ENCODE measurements at places on chromosomes 12 and 14.

- H3K4me1 ChIP-seq: peaks cover 2% of the 10 kb centered on the region
- H3K27me3 ChIP-seq: no peaks in the 10 kb centered on the region
- H3K36me3 ChIP-seq: no peaks in the 10 kb centered on the region
- no peak overlapping the region for H3K4me3 ChIP-seq
These were observed 330.8 kb downstream of the SOX5 start for GRCh38 chr12:23618718-23619117.

GRCh38 chr14:70317969-70318634 is 41.4 kb downstream of the COX16 start:
- no peaks in the 10 kb centered on the region for H3K27me3 ChIP-seq
- no peak overlapping the region for H3K27ac ChIP-seq
- H3K4me3 ChIP-seq: no peak overlapping the region
- DNase-seq: peak; percentile 60
- H3K36me3 ChIP-seq: no peaks in the 10 kb centered on the region

GRCh38 chr12:202081-202731 is 11.8 kb downstream of the SLC6A12 start:
- peaks cover 43% of the 10 kb centered on the region for H3K27me3 ChIP-seq
- DNase-seq: no peak
- H3K36me3 ChIP-seq: no peaks in the 10 kb centered on the region
- H3K4me1 ChIP-seq: peaks cover 16% of the 10 kb centered on the region
- H3K27ac ChIP-seq: no peak overlapping the region

GRCh38 chr14:94175011-94175745 is 1.1 kb downstream of the PPP4R4 start:
- H3K4me3 ChIP-seq: peak overlapping the region; percentile 70
- no peak overlapping the region for H3K27ac ChIP-seq
- no peaks in the 10 kb centered on the region for H3K36me3 ChIP-seq

DNA sequence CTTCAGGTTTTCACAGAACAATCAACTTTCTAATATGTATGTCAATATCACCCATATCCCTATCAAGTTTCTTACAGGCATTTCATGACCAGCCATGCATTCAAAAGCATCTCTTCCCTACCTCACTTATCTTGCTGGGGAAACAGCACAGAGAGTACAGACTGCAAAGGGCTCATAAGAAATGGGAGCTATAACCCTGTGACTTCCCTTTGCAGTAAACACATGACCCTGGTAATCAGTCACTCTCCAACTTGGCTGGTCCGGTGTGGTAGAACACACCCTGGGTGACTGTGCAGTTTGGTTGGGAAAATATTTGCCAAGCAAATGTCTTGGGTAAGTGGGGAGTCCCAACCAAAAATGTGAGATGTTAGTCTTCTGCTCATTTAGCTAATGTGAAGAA is 49.4 kb upstream of the TMCC3 start:
- H3K27me3 ChIP-seq: no peaks in the 10 kb centered on the region
- H3K4me1 ChIP-seq: peaks cover 1% of the 10 kb centered on the region
- H3K27ac ChIP-seq: no peak overlapping the region

DNA sequence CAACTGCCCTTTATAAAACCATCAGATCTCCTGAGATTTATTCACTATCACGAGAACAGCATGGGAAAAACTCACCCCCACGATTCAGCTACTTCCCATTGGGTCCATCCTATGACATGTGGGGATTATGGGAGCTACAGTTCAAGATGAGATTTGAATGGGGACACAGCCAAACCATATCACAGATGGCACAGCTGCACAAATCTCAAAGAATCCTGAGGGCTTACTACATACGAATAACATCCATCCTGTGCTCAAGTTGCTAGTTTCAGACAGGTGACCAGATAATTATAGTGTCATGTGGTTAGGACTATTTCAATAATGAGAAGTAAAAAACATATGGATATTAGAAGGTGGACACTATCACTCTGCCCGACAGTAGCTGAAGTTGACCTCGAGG is 211.2 kb downstream of the NUAK1 start:
- H3K27ac ChIP-seq: no peak overlapping the region
- no peaks in the 10 kb centered on the region for H3K27me3 ChIP-seq
- H3K4me3 ChIP-seq: no peak overlapping the region

GRCh38 chr12:14408208-14408607 is 42.7 kb downstream of the ATF7IP start:
- H3K4me3 ChIP-seq: no peak overlapping the region
- H3K27ac ChIP-seq: no peak overlapping the region
- DNase-seq: no peak

GRCh38 chr14:30275604-30276003 is 283.4 kb upstream of the G2E3 start:
- no peak overlapping the region for H3K27ac ChIP-seq
- H3K4me1 ChIP-seq: peaks cover 9% of the 10 kb centered on the region
- H3K4me3 ChIP-seq: no peak overlapping the region
- no peak for DNase-seq

GRCh38 chr14:97224016-97224415 is 426.8 kb downstream of the VRK1 start:
- DNase-seq: no peak
- peaks cover 11% of the 10 kb centered on the region for H3K4me1 ChIP-seq
- no peak overlapping the region for H3K4me3 ChIP-seq
- H3K27me3 ChIP-seq: no peaks in the 10 kb centered on the region

DNA sequence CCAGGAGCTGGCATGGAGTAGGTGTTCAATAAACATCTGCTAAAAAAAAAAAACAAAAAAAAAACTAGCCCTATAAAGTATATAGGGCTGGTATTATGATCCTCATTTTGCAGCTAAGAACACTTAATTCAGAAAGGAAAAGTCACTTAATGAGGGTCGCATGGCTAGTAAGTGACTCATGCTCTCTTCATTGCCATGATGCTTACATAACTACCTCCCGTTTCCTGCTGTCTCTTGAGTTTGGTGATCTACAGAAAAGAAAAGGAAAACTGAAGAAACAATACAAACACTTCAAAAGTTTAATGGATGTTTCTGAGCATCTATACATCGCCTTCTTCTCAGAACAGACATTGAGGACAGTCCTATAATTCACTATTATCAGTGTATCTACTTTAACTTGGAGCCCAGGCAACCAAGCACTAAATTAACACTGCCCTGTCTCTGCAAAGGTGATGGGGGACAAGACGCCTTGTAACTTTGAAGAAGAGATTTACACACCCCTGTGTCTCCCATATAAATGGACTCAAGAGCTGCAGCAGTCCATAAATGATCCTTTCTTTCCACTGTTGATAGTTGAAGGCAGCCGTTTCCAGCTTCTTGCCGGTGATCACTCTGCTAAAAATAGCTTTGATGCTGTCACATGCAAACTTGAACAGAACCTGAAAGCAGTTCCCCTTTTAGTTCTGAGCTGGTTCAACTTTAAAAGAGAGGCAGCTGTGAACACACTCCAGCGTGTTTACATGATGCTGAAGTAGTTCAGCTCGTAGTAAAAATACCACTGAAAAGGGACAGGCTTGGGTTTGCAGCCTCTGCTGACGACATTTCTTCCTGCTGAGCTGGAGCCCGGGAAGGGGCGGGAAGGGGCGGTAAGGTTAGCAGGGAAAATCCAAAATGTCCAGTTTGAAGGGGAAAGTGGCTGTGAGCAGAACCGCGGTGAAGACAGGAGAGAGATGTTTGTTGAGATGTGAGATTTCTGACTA is 113.3 kb downstream of the FOXN3 start:
- H3K27me3 ChIP-seq: no peaks in the 10 kb centered on the region
- no peaks in the 10 kb centered on the region for H3K36me3 ChIP-seq
- no peak overlapping the region for H3K27ac ChIP-seq
- peaks cover 11% of the 10 kb centered on the region for H3K4me1 ChIP-seq
- DNase-seq: no peak

DNA sequence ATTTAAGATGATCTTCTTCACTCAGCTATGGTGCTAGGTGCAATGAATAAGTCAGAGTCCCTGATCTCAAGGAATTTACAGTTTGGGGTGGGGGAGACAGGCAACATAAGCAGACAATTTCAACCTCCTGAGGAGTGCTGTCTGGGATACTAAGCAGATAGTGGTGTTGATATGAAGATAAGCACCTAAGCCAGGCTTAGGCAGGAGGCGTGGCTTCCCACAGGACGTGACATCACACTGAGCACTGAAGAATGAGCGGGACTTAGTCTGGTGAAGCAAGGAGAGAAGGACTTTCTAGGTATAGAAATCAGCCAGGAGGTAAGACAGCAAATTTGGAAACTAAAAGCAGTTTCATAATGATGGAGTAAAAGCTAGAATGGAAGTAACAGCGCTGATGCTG is 6.8 kb downstream of the PRPH start:
- H3K27ac ChIP-seq: no peak overlapping the region
- H3K4me1 ChIP-seq: peaks cover under 1% of the 10 kb centered on the region
- DNase-seq: no peak
- H3K36me3 ChIP-seq: no peaks in the 10 kb centered on the region
- peaks cover 17% of the 10 kb centered on the region for H3K27me3 ChIP-seq

DNA sequence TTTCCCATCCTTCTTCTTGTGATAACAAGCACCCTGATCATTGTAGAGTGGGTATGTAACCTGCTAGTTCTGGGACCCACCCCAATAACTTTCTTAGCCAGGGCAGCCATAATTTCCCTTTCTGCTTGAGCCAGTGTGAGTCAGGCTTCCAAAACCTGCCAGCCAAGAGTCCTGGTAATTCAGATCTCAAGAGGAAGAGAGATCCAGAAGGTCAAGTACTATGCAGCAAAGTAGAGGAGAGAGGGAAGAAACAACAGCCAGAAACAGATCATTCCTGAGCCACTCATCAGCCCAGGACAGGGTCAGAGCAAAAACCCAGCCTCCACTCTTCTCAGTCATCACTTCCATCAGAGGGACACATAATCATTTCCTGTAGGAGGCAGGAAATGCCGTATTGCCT is 182.0 kb downstream of the DICER1 start:
- DNase-seq: no peak
- H3K36me3 ChIP-seq: no peaks in the 10 kb centered on the region
- H3K27me3 ChIP-seq: peaks cover 7% of the 10 kb centered on the region
- H3K27ac ChIP-seq: no peak overlapping the region

DNA sequence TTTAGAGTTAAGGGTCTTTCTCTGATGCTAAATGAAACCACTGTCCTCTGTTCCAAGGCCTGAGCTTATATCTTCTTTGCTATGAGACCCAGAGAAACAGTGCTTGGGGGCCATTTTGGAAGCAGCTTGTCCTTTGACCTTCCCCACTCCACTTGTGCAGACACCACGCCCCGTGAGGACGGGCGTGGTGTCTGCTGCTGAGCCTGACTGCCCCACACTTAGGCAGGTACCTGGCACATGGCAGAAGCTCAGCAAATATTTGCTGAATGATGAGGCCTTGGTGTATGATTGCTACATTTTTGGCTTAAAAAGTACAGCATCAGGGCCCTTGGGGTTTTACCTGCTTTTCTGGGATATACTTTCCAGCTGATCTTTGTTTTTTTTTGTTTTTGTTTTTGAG is 69.9 kb downstream of the RASSF3 start:
- peaks cover 10% of the 10 kb centered on the region for H3K4me1 ChIP-seq
- no peaks in the 10 kb centered on the region for H3K36me3 ChIP-seq
- no peak overlapping the region for H3K27ac ChIP-seq
- H3K27me3 ChIP-seq: no peaks in the 10 kb centered on the region

GRCh38 chr12:4282892-4283511 is 9.4 kb downstream of the CCND2 start:
- peaks cover 47% of the 10 kb centered on the region for H3K4me1 ChIP-seq
- no peaks in the 10 kb centered on the region for H3K27me3 ChIP-seq
- peaks cover 100% of the 10 kb centered on the region for H3K36me3 ChIP-seq
- H3K4me3 ChIP-seq: no peak overlapping the region
- H3K27ac ChIP-seq: no peak overlapping the region

- no peaks in the 10 kb centered on the region for H3K36me3 ChIP-seq
- H3K4me3 ChIP-seq: no peak overlapping the region
- no peak for DNase-seq
- peaks cover 2% of the 10 kb centered on the region for H3K4me1 ChIP-seq
These were observed 47.1 kb upstream of the ATXN7L3B start for GRCh38 chr12:74490390-74491064.

- no peak overlapping the region for H3K4me3 ChIP-seq
- no peaks in the 10 kb centered on the region for H3K36me3 ChIP-seq
- DNase-seq: no peak
- no peaks in the 10 kb centered on the region for H3K27me3 ChIP-seq
- no peak overlapping the region for H3K27ac ChIP-seq
These were observed 57.8 kb downstream of the GALNT16 start for GRCh38 chr14:69317780-69318179.

DNA sequence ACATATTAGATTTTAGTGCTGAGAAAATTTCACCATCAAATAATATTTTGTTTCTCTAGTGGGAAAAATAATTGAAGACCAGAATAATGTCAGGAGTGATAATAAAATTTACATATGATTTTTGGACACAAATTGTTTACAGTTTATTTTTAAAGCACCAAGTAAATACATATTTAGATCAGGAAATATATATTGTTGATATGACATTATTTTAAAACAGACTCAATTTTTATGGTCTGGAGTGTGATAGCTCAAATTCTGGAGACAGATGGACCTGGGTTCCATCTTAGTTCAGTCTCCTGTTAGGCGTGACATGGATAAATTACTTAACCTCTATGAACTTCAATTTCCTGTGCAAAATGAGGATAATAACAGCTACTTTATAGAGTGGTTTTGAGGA is 135.4 kb downstream of the TPH2 start:
- no peaks in the 10 kb centered on the region for H3K36me3 ChIP-seq
- no peak overlapping the region for H3K4me3 ChIP-seq

- H3K36me3 ChIP-seq: no peaks in the 10 kb centered on the region
- H3K4me3 ChIP-seq: no peak overlapping the region
- H3K4me1 ChIP-seq: no peaks in the 10 kb centered on the region
- no peaks in the 10 kb centered on the region for H3K27me3 ChIP-seq
- no peak for DNase-seq
These were observed 26.6 kb upstream of the ANO4 start for GRCh38 chr12:100767950-100768349.

- H3K27ac ChIP-seq: no peak overlapping the region
- no peak overlapping the region for H3K4me3 ChIP-seq
- H3K36me3 ChIP-seq: no peaks in the 10 kb centered on the region
These were observed 323.8 kb downstream of the RAD51B start for GRCh38 chr14:68143341-68143841.

GRCh38 chr14:98752660-98753059 is 519.3 kb downstream of the BCL11B start:
- no peak overlapping the region for H3K27ac ChIP-seq
- no peaks in the 10 kb centered on the region for H3K36me3 ChIP-seq
- no peaks in the 10 kb centered on the region for H3K4me1 ChIP-seq
- no peak for DNase-seq
- no peak overlapping the region for H3K4me3 ChIP-seq

- no peaks in the 10 kb centered on the region for H3K27me3 ChIP-seq
- H3K27ac ChIP-seq: no peak within 1 kb of the TSS
- no peaks in the 10 kb centered on the region for H3K4me1 ChIP-seq
- no peaks in the 10 kb centered on the region for H3K36me3 ChIP-seq
- no peak within 1 kb of the TSS for H3K4me3 ChIP-seq
These were observed at the start of gene SERPINA10 for GRCh38 chr14:94292872-94293577. Gene SERPINA10 (minus strand): TSS chr14:94293268. CDS start chr14:94290593, 2,675 bp downstream.

Measured in neuronal stem cell (in vitro differentiated cells).